ENCODE measurements at places on chromosomes 7 and 10. TPM values are rescaled to one million over a fixed set of nuclear protein-coding genes. Genes with fewer than 3 reads are reported as not detected.

DNA sequence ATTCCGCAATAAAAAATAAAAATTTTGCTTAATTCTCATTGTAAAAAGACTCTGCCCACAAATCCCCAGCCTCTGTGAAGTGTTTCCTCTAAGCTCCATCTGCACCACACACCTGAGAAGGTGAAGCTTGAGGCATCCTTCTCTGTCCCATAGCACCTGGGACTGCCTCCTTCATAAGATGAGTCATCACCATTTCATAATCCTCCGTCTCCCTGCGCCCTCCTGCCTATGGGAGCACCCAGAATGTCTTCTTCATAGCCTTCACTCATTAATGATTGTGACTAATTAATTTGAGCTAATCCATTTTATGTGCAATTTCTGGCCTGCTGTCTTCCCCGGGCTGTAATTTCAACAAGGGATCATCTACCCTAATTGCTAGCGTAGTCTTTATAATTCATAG lies 90.3 kb downstream of the WDR11 start:
- no peak for DNase-seq

The PIK3AP1 gene
- total RNA-seq = 2.0 TPM

- no peak for DNase-seq
Observed at GRCh38 chr10:5888351-5888750, 1.3 kb downstream of the ANKRD16 start.

- no peak for DNase-seq
Observed at GRCh38 chr7:2737771-2738540, 50.0 kb downstream of the AMZ1 start.

GRCh38 chr7:39260279-39260844 lies 282.7 kb downstream of the POU6F2 start:
- DNase-seq = no peak

The CRYGN gene
- 0.16 TPM for total RNA-seq

The SFTPA1 gene
- not detected for total RNA-seq

DNA sequence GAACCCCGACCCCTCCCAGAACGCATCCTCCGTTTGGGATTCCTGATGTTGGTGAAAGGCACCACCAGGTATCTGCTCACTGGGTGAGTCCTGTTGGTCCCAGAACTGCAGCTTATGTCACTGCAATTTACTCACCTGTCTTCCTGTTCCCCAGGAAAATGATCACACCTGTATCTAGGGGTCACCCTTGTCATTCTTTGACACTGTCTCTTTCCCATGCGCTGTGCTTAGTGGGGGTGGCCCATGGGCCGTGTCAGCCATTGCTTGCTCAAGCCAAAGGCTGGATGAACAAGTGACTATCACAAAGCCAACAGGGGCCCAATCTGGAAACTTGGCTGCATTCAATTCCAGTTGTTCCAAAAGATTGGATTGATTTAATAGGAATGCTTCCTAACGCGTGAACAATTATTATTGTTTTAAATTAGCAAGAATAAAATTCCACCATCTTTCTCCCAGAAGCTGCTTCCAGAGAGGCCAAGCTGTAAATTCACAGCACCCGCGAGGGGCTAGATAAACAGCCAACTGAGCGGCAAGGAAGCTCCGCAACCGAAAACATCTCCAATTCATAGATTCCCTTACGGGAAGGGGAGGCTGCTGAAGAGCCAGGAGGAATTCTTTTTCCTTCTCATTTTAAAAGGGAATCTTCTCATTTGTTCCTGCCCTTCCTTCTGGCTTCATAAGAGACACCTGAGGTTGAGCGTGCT lies 134.8 kb upstream of the ZMIZ1 start:
- no peak for DNase-seq

DNA sequence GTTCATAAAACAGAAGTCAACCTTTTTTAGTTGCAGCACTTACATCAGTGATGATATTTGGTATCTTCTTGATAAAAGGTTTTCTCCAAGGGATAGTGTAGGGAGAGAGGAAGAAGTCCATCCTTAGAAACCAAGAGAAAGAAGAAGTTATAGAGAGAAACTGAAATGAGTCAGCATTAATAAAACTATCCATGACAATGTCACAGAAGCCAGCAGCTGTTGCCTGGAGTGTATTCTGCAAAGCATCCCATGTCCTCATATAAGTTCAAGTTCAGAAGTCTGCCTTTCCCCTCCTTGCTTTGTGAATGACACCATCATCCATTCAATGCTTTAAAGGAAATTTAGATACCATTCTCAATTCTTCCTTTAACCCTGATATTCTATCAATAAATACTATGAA lies 14.4 kb upstream of the COL1A2 start:
- DNase-seq = peak; percentile 66

The ANKRD61 gene
- 0.35 TPM for total RNA-seq

DNA sequence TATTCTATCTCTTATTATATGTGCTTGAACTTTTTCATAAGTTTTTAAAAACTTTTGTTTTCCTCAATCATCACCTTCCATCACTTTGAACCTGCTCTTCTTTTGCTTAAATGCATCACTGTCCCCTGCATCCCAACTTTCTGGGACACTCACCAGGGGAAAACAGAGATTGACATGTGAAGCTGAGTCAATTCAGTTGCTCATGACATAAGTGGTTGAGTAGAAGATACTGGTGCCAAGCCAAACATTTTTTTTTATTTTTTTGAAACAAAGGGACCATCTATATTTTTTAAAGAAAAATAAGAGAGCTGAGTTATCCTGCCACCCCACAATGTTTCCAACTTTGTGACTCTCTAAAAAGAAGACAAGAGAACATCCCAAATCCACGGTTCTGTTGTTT lies 61.8 kb upstream of the AHR start:
- peak; percentile 19 for DNase-seq

GRCh38 chr7:151505433-151505832 lies 14.3 kb downstream of the RHEB start:
- no peak for DNase-seq

The PPP1R17 gene
- not detected for total RNA-seq

The STK31 gene
- total RNA-seq = 0.05 TPM

The ASB10 gene
- 0.99 TPM for total RNA-seq

DNA sequence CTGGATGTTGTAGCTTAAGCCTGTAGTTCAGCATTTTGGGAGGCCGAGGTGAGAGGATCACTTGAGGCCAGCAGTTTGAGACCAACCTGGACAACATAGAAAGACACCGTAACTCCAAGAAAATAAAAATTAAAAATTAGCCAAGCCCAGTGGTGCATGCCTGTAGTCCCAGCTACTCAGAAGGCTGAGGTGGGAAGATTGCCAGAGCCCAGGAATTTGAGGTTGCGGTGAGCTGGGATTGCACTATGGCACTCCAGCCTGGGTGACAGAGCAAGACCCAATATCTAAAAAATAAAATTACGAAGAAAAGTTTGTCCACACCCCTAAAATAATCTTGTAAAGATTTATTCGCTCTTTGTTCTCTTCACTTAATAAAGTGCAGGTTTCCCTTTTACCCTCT lies 951.0 kb downstream of the TYW1 start:
- DNase-seq = no peak

The MUC12 gene
- not detected for total RNA-seq

DNA sequence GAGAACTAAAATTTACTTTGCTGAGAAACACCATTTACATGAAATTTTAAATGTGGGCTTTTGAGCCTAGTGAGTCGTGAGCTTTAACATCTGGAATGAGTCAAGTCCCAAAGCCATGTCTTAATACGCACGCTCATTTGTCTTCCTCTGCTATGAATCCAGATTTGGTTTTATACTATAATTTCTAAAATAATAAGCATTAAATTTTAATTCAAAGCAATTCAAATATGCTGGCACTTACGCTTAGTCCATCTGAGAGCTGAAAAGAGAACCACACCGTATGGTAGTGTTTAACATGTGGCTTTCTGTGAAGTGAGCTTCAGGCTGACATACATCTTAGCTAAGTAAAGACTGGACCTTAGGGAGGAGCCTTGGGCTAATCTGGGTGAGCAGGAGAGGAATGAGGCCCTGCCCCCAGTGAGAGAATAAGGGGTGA lies 52.2 kb downstream of the CUBN start:
- no peak for DNase-seq

DNA sequence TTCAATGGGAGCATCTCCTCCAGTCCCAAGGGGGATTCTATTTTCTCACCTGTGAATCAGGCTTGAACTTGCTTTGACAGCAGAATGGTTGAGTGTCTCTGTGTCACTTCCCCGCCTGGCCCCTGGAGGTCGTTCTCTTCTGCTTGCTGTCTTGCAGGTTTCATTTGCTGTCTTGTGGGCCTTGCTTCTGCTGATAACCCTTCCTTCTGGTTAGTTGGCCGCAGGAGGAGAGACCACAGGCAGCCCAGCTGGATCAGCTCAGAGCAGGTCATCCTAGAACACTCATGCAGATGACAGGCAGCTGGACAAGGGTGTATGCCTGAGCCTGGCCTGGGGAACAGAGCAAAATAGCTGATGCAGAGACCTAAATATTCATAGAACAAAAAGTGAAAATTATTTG lies 344.2 kb upstream of the ADARB2 start:
- peak; percentile 8 for DNase-seq

DNA sequence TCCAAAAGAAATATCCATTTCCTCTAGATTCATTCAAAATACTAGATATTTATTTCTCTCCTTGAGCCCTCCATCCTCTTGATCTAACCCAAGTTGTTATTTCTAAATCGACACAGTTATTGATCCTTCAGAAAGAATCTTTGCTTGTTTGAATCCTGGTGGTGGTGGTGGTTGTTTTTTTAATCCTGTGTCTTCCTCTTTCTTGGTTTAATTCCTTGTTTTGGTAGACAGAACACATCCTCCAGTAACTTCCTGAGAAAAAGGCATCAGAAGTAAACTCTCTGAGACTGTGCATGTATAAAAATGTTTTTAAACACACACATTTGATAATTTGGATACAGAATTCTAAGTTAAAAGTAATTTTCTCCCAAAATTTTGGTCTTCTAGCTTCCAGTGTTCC lies 49.9 kb downstream of the SIRT1 start:
- DNase-seq = no peak

GRCh38 chr7:8423057-8423456 lies 10.4 kb upstream of the NXPH1 start:
- DNase-seq = peak; percentile 13

DNA sequence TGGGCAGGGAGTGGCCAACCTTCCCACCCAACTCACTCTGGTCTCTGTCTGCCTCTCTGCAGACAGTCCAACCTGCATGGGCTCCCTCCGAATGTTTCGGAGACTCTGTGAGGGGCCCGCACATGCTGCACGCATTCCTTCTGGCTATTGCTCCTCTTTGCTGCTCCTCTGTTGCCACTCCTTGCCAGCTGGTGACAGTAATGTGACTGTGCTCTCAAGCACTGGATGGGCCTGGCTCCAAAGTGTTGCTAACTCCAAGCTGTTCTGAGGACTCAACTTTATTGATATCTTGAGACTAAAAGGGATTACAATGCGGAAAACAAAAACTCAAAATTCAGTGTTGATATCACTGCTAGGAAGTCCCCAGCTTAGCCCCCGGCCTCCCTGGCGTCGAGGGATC lies 105.4 kb upstream of the KIF5B start:
- DNase-seq = peak; percentile 78

The CCDC3 gene
- 82.5 TPM for total RNA-seq

DNA sequence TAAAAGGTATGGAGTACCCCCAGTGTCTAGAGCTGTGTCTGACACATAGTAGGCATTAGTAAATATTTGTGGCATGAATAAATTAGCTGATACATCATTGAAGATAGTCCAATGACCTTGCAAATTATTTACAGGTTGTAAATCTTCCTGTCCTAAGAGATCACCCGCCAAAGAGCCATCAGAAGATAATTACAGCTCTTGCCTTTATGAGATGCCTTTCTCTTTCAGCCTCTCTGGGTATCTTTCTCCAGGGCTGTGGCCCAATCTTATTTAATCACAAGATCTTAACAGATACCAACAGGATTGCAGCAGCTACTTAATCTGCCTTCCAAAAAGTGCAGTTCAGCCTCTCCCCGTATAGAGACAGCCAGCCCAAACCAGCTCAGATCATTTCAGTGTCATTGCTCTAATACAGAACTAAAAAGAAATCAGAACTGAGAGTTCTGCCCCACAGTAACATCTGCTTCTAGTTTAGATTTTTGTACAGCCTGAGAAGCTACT lies 41.5 kb downstream of the MYOF start:
- no peak for DNase-seq

DNA sequence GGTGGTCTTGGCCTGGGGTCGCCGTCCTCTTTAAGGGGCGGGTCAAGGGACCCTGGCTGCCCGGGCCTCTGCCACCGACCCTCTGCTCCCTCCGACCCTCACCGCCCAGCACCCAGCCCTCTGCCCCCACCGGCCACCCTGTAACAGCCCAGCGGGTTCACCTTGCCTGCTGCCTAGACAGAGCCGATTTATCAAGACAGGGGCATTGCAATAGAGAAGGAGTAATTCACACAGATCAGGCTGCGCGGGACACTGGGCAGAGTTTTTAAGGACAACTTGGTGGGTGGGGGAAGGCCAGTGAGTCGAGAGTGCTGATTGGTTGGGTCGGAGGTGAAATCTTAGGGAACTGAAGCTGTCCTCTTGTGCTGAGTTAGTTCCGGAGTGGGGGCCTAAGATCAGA lies 779 bp upstream of the ADCK2 start:
- DNase-seq = no peak

- DNase-seq = no peak
Observed at GRCh38 chr7:111718886-111719285, 156.6 kb upstream of the IMMP2L start.

The NEURL1 gene
- total RNA-seq = 10.6 TPM

The MAD1L1 gene
- 41.3 TPM for total RNA-seq

DNA sequence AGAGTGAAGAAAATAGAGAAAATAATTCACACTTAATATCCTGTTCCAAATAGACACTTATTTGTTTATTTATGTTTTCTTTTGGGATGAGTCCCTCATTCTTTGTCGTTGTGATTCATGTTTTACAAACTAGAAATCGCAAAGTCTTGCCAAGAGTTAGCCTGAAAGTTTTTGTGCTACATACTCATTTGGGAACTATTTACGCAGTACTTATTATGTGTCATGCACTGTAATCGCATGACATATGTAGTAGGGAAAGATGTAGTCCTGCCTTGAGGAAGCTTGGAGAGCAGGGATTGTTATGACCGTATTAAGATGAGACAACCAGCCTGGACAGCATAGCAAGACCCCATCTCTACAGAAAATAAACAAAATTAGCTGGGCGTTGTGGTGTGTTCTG lies 189.3 kb downstream of the ABCA13 start:
- DNase-seq = peak; percentile 45

GRCh38 chr7:1716263-1717094 lies 46.4 kb downstream of the ELFN1 start:
- DNase-seq = no peak

GRCh38 chr7:42984137-42984536 lies 52.0 kb downstream of the MRPL32 start:
- DNase-seq = no peak

DNA sequence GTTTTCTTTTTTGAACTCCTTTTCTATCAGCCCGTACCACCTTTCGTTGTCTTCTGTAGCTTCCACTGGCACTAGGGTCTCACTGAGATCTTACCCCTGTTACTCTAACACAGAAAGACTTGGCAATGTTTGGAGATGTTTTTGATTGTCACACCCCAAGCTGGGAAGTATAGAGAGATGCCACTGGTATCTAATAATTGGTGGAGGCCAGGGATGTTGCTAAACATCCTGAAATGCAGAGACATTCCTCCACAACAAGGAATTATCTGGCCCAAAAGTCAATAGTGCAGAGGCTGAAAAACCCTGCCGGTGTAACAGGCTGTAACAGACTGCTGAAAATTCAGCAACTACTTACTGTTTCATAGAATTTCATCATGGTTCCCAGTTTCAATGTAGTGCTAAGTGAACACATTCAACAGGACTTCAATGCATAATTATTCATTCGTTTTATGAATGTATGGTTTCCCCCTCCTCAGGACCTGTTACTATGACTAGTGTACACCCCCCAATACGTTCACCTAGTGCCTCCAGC lies 115.9 kb downstream of the TRIM24 start:
- no peak for DNase-seq
